Neural progenitor cell (in vitro differentiated cells): ENCODE measurements at places on chromosomes 1 and 21.

- no peak for DNase-seq
- no peak overlapping the region for H3K4me3 ChIP-seq
- no peak overlapping the region for H3K27ac ChIP-seq
- no peaks in the 10 kb centered on the region for H3K36me3 ChIP-seq
- no peaks in the 10 kb centered on the region for H3K4me1 ChIP-seq
Measured at GRCh38 chr1:116111524-116112021, 374 bp downstream of the MAB21L3 start.

DNA sequence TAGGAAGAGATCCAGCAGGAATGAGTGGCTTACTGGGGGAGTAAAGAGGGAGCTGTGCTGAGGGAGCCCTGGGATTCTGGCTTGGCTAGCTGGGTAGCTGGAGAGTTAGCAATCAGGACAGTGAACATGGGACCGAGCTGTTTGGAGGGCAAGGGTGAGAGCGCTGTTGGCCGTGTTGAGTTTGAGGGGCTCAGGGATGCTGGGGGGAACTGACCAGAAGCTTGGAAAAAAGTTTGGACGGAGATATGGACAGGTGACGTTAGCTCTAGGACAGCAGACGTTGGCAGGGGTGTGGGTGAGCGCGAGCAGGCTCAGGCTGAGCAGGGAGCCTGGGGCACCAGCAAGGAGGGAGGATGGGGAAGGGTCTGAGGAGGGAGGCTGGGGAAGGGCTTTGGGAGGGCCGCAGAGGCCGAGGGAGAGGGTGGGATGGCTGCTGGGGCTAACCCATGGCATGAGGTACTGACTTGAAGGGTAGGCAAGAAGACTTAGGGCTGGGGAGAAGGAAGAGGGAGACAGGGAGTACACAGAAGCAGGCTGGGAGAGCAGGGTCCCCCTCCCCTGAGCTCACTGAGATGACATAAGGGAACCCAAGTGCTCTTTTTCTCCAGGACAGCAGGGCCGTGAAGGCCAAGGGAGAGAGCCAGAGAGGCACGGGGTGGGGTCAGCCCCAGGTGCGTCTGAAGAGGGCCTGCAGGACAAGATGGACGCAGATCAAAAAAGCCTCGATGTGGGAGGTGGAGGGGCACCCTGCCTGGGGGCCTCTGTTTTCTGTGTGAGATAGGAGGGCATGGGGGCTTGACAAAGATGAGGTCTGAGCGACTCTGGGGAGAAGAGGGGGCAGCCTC, 8.2 kb downstream of the SH2D2A start:
- H3K27ac ChIP-seq = no peak overlapping the region
- peaks cover 25% of the 10 kb centered on the region for H3K27me3 ChIP-seq
- DNase-seq = no peak
- peaks cover 26% of the 10 kb centered on the region for H3K4me1 ChIP-seq

- peak overlapping the region; percentile 88 for H3K4me3 ChIP-seq
- peak; percentile 46 for DNase-seq
- no peaks in the 10 kb centered on the region for H3K36me3 ChIP-seq
- no peaks in the 10 kb centered on the region for H3K27me3 ChIP-seq
- H3K4me1 ChIP-seq = peaks cover 4% of the 10 kb centered on the region
- no peak overlapping the region for H3K27ac ChIP-seq
Measured at GRCh38 chr1:12230549-12231275, 882 bp downstream of the VPS13D start.

DNA sequence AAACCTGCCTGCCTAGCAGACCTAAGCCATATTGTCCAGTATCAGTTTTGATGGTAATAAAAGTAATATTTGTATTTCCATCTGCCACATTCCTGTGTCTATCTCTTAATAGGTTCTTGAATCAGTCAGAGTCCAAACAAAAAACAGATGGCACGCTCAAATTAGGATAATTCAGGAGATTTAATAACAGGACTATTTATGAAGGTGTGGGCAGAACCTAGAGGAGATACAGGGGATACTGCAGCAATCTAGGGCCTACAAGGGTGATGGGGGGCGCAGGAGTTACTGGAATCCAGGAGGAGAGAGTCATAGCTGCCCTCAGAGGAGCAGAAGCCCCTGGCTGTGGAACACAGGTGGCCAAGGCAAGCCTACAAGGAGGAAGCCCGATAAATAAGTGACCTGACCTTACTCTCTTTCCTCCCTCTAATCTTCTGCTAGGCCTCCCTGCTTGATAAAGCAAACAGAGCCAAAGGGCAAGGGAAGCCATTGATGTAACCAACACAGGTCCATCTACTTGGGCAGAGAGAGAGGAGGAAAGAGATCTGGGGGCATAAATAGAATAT, 11.9 kb upstream of the HYI start:
- no peak overlapping the region for H3K4me3 ChIP-seq
- DNase-seq = no peak
- H3K27ac ChIP-seq = no peak overlapping the region
- H3K36me3 ChIP-seq = no peaks in the 10 kb centered on the region
- no peaks in the 10 kb centered on the region for H3K27me3 ChIP-seq

DNA sequence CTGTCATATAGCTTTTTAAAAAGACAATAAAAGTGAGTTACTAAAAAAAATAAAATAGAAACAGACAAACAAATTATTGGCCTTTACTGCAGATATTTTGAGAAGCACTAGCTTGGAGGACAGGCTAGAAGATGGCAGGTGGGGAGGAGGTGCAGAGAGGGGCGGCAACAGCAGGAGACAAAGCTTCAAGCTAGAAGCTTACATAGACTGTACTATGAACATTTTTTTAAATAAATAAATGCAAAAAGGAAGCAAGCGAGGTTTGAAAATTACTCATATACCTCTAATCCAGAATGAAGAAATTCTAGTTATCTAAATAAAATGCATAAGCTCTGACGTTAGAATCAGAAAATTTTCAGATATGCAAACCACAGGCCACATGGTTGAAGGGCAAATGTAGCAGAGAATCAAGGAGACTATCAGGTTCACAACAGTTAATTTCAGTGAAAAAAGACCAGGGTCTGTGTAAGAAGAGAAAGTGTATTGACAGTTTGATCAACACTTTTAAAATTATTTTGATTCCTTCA, 54.9 kb downstream of the NRIP1 start:
- H3K27me3 ChIP-seq = peaks cover 39% of the 10 kb centered on the region
- H3K27ac ChIP-seq = no peak overlapping the region
- no peak overlapping the region for H3K4me3 ChIP-seq
- peaks cover 11% of the 10 kb centered on the region for H3K4me1 ChIP-seq
- DNase-seq = no peak
- H3K36me3 ChIP-seq = no peaks in the 10 kb centered on the region

- no peak for DNase-seq
- no peak overlapping the region for H3K27ac ChIP-seq
- no peaks in the 10 kb centered on the region for H3K36me3 ChIP-seq
- H3K4me3 ChIP-seq = no peak overlapping the region
Measured at GRCh38 chr1:3912809-3913685, 13.0 kb upstream of the C1orf174 start.

DNA sequence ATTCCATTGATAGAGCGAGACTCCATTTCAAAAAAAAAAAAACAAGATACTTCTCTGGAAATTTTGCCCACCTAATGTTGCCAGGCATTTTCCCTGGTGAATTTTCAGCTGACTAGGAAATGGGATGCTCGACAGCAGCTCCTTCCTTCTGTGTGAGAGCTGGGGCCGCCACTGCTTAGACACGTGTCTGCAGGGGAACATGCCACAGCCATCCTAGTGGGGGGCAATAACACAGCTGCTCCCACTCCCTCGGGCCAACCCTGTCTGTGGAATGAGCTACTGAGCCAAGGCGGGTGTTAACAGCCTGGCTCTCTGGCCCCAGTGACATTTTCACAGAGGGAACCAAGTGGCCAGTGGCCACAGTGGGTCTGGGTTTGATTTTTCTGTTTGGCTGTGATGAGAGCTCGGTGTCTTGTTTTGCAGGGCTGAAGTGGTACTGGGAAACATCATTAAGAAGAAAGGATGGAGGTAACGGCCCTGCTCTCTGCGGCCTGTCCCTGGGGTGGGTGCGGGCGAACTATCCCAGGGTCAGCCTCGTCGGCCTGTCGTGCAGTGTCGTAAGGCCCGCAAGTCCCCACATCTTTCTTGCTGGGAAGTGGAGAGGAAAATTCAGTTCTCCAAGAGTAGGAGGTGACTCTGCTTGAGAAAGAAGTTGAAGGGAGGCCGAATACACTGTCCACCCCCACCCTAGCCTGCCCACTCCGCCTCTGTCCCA, 39.2 kb downstream of the KCNAB2 start:
- no peak overlapping the region for H3K4me3 ChIP-seq
- H3K27me3 ChIP-seq = no peaks in the 10 kb centered on the region
- peaks cover 10% of the 10 kb centered on the region for H3K4me1 ChIP-seq
- no peak for DNase-seq

DNA sequence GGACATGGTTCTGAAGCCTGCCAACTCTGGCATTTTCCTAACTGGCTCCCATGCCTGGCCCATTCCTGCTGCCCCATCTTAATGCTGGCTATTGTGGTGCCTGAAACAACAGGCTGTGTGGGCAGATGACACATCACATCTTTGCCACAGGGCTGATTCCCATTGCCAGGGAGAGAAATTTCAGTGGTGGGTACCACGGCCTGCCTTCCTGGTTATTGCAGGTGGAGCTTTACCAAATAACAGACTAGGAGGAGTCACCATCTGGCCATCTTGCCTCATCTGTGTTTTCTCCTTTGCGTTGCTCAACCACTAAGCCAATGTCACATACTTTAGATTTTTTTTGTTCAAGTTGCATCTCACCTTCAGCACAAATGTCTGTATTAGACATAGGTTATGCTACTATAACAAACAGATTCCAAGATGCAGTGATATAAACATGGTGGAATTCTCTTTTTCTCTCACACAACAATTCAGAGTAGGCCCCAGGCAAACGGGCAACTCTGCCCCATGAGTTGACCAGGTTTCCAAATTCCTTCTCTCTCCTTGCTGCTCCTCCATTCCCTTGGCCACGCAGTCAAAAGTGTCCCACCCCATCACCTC, 14.1 kb downstream of the CDA start:
- H3K4me3 ChIP-seq = no peak overlapping the region
- H3K27me3 ChIP-seq = no peaks in the 10 kb centered on the region
- H3K27ac ChIP-seq = no peak overlapping the region
- H3K4me1 ChIP-seq = peaks cover 3% of the 10 kb centered on the region
- H3K36me3 ChIP-seq = no peaks in the 10 kb centered on the region
- no peak for DNase-seq

DNA sequence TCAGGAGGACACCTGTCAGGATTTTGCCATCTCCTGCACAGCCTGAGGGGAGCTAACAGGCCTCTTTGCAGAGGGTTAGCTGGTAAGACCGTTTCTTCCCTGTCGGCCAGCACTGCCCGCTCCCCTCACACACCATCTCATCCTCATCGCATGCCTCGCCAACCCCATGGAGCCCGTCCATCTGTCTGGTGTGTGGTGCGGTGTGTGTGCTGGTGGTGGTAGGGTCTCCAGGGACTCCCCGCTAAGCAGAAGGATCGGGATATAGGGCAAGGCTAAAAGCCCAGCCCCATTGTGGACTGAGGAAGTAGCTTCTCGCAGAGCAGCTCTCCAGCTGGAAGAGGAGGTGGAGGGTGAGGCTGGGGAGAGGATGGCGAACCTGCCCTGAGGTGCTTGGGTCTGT, 6.8 kb upstream of the SFN start:
- DNase-seq = no peak
- peaks cover 14% of the 10 kb centered on the region for H3K4me1 ChIP-seq
- H3K27me3 ChIP-seq = no peaks in the 10 kb centered on the region
- H3K36me3 ChIP-seq = no peaks in the 10 kb centered on the region
- H3K27ac ChIP-seq = peak overlapping the region; percentile 46
- no peak overlapping the region for H3K4me3 ChIP-seq

DNA sequence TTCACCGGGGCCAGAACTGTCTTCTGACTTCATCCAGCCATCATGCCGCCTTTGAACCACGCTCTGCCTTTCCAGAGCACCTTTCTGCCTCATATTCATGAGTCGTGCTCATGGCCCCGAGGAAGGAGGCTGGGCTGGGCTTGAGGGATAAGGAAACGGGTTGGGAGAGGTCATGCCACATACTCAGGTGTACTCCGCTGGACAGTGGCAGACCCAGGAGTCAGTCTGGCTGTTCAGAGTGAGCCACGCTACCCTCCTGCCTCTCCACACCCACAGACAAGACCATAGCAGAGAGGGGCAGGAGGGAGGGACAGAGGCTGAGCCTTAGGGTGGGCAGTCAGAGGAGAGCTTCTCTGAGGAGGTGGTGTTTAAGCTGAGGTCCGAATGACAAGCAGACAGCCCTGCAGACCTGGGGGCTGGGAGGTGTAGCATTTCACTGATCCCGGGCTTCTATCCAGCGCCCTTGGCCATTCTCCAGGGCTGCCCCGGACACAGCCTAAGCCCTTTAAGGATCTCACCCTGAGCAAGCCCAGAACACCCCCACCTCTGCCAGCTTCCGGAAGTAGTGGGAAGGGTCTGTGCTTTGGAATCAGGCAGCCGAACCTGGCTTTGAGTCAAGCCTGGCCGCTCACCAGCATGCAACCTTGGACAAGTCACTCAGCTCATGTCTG, 102.3 kb downstream of the LACTBL1 start:
- no peak for DNase-seq
- H3K36me3 ChIP-seq = no peaks in the 10 kb centered on the region
- peaks cover 17% of the 10 kb centered on the region for H3K4me1 ChIP-seq
- H3K27ac ChIP-seq = no peak overlapping the region
- no peak overlapping the region for H3K4me3 ChIP-seq

DNA sequence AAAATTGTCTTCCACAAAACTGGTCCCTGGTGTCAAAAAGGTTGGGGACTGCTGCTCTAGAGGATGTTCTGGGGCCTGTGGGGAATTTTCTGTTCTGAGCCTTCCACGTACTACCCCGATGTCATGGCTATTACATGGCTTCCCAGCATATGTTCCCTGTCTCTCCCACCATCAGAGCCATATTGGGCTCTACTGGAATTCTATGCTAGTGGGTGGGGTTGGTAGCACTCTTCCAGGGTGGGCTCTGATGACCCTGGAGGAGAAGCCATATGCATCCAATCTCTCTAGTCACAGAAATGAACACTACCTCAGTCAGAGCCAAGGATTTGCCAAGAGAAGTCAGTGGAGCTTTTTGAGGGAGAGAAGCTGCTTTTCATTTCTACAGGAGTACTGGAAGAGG, 47.9 kb downstream of the SRRM1 start:
- H3K27ac ChIP-seq = no peak overlapping the region
- H3K36me3 ChIP-seq = no peaks in the 10 kb centered on the region
- no peaks in the 10 kb centered on the region for H3K4me1 ChIP-seq
- no peak overlapping the region for H3K4me3 ChIP-seq
- no peaks in the 10 kb centered on the region for H3K27me3 ChIP-seq
- no peak for DNase-seq

GRCh38 chr1:243179720-243180119, 75.4 kb downstream of the CEP170 start:
- no peak for DNase-seq
- H3K27ac ChIP-seq = no peak overlapping the region
- no peaks in the 10 kb centered on the region for H3K36me3 ChIP-seq
- H3K27me3 ChIP-seq = no peaks in the 10 kb centered on the region
- H3K4me1 ChIP-seq = peaks cover 10% of the 10 kb centered on the region

- peak overlapping the region; percentile 97 for H3K4me3 ChIP-seq
- no peaks in the 10 kb centered on the region for H3K27me3 ChIP-seq
- peak overlapping the region; percentile 92 for H3K27ac ChIP-seq
- H3K36me3 ChIP-seq = no peaks in the 10 kb centered on the region
Measured at GRCh38 chr1:155975375-155976061, 2.8 kb downstream of the ARHGEF2 start.

- H3K4me3 ChIP-seq = no peak overlapping the region
Measured at GRCh38 chr1:55364216-55364615, 149.1 kb upstream of the USP24 start.

GRCh38 chr1:184532199-184532598, 145.4 kb downstream of the C1orf21 start:
- H3K4me3 ChIP-seq = no peak overlapping the region
- no peak for DNase-seq
- no peaks in the 10 kb centered on the region for H3K4me1 ChIP-seq
- H3K36me3 ChIP-seq = no peaks in the 10 kb centered on the region
- no peaks in the 10 kb centered on the region for H3K27me3 ChIP-seq

- no peak overlapping the region for H3K4me3 ChIP-seq
- H3K4me1 ChIP-seq = peaks cover 12% of the 10 kb centered on the region
- DNase-seq = no peak
- no peaks in the 10 kb centered on the region for H3K27me3 ChIP-seq
- H3K27ac ChIP-seq = no peak overlapping the region
Measured at GRCh38 chr1:51623025-51623424, 6.1 kb downstream of the OSBPL9 start.
